Lower leg skin (tissue), 4 donors: ENCODE measurements at places on chromosomes 5 and 9.
A peak's percentile ranks its signal among the peaks of the same experiment; 100 is the strongest.

DNA sequence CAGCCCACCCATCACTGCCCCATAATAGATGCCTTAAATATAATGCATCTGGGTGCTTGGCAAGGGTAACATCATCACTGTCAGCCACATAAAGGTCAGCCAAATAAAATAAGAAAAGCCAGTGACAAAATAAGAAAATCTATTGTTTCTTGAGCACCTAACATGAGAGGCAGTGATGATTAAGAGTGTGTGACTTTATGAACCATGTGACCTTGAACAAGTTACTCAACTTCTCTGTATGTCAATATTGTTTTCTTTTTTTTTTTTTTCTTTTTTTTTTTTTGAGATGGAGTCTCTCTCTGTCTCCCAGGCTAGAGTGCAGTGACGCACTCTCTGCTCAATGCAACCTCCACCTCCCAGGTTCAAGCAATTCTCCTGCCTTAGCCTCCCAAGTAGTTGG, 98.7 kb downstream of the CDK5RAP2 start:
- no peak for DNase-seq

GRCh38 chr5:6096101-6096500, 282.2 kb downstream of the MED10 start:
- DNase-seq = peak; percentile 29

- DNase-seq = no peak
Observed at GRCh38 chr5:89638871-89639270, 755.9 kb upstream of the MEF2C start.

DNA sequence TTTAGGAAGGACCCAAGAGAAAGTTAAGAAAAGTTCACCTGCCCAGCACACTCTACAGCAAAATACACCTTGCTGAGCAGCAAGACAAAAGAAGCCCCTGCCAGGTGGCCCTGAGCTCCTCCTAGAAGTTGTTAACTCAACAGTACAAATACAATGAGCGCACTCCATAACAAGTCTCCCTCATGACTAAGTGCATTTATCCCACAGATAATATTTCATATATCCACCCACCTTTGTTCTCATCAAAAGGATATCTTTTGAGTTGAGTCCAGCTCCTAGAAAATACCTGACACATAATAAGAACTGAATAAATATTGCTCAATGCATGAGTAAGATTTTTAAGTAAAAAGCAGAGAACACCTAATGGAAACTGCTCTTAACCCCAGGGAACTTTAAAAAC, 73.3 kb downstream of the ABCA1 start:
- DNase-seq = no peak

DNA sequence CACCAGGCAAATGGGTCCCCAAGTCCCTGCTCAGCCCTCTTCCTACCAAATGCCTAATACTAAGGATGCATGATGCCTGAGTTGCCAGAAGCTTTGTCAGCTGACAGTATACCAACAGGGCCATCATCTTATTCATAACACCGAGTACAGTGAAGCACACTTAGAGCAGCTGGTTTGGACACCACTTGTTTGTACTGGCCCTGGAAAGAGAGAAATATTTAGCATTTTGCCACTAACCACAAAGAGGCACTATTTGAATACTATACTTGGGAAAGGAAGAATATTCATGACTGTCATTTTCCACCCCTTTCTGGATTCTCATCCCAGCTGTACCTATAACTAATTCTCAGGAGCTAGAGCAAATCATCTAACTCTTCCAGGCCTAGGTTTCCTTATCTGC, 364.4 kb upstream of the KIF2A start:
- no peak for DNase-seq

DNA sequence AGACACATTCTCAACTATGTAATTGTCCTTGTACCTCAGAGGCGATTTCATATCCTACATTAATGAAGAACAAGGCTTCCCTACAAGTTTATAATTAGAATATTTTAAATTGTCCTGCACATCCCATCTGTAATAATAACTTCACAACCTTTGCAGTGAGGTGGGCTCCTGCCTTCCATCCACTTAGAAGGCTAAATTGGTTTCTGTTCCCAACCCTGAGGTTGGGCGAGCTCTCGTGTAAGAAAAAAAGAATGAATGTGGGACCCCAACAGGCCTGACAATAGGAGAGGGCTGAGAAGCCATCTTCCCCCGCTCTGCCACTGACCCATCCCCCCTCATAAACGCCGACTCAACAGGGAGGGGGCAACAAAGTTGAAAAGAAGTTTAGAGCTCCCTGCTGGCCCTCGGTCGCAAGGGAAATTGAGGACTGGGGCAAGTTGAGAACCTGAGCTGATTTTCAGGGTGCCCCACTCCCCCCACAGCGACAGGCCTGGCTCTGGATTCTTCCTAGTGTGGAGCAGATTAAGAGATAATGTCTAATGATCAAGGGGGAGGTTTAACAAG, 9.4 kb downstream of the BARHL1 start:
- no peak for DNase-seq

- no peak for DNase-seq
Observed at GRCh38 chr5:65924366-65925043, 1.9 kb upstream of the ERBIN start.

DNA sequence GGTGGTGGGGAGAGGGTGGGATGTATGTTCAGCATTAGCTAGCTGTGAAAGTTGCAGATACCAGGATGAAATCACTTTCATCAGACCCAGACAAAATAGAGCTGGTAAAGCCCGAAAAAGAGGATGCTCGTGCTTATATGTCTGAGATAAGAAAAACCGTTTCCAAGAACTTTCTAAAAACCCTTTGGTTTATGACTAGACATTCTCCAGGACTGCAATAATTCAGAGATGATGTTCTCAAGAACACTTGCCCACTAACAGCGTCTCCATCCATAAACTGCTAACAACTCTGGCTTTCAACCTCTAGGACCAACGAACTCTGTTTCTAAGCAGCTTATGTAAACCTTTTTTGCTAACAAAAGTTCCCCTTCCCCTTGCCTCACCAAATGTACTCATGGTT, 8.4 kb upstream of the AMACR start:
- no peak for DNase-seq

- no peak for DNase-seq
Observed at GRCh38 chr9:87527211-87527916, 29.7 kb downstream of the DAPK1 start.

DNA sequence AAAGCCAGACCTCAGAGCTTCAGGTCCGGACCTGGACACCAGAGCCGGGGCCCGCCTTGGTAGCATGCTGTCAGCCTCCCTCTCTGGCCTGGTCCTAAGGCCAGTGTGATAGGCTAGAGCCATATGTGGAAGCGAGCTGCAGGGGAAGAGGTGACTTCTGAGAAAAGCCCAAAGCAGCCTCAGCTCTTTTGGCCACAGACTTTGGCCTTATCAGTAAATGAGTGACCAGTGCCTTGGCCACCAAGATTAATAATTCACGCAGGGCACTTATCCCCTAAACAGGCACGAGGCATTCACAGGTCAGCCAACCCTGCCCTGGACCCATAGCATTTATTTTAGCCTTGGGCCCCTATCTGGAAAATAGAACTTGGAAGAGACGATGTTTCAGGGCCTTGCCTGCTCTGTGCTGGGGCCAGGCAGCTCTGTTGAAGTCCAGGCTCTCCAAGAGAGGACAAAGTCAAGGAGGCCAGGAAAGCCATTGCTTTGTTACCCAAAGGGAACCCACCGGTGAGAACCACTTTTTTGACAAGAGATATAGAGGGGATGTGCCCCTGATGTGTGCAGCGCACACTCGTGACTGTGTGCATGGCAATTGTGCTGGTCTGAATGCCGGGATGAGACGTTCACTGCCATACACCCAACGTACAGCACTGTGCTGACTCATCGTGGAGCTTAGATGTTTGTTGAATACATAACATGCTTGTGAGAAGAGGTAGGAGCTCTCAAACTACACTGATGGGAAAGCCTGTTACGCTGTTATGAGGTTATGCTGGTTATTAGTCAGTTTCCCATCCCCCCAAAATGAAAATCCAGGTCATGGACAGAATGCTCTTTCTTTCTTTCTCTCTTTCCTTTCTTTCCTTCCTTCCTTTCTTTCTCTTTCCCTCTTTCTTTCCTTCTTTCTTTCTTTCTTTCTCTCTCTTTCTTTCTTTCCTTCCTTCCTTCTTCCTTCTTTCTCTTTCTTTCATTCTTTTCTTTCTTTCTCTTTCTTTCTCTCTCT, 5.0 kb upstream of the SLC34A1 start:
- DNase-seq = no peak
